Fibroblast of upper back skin (primary cell): ENCODE measurements at places on chromosomes 13 and 19.

- no peak for DNase-seq
Measured at GRCh38 chr19:49101160-49101559, 13.0 kb upstream of the LIN7B start.

GRCh38 chr13:88704600-88705275 is 1033.6 kb downstream of the SLITRK5 start:
- DNase-seq = no peak

DNA sequence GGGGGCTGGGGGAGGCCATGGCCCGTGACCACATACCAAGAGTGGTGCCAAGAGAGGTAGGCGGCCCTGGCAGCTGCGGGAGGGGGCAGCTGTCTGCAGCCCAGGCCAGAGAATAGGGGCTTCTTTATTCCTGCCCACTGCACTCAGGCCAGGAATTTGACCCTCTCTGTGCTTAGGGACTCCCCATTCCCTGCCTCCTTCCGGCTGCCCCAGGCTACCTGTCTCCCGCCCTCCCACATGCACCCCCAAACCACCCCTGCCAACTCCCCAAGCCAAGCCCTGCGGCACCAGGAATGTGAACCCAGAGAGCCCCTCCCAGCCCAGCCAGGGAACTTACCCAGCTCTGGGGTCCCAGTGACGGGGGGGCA is 687 bp downstream of the PLEKHA4 start:
- no peak for DNase-seq

GRCh38 chr19:12141405-12141736 is 1.2 kb upstream of the ZNF20 start:
- DNase-seq = no peak

GRCh38 chr13:73061473-73061872 is 2.7 kb downstream of the KLF5 start:
- no peak for DNase-seq

- peak; percentile 33 for DNase-seq
Measured at GRCh38 chr13:100178309-100178708, 89.4 kb downstream of the PCCA start.

- DNase-seq = no peak
Measured at GRCh38 chr13:21429211-21429610, 29.9 kb downstream of the ZDHHC20 start.

- no peak for DNase-seq
Measured at GRCh38 chr19:46689358-46689757, 27.6 kb downstream of the PRKD2 start.

- no peak for DNase-seq
Measured at GRCh38 chr19:30685426-30686000, 313.3 kb downstream of the ZNF536 start.

DNA sequence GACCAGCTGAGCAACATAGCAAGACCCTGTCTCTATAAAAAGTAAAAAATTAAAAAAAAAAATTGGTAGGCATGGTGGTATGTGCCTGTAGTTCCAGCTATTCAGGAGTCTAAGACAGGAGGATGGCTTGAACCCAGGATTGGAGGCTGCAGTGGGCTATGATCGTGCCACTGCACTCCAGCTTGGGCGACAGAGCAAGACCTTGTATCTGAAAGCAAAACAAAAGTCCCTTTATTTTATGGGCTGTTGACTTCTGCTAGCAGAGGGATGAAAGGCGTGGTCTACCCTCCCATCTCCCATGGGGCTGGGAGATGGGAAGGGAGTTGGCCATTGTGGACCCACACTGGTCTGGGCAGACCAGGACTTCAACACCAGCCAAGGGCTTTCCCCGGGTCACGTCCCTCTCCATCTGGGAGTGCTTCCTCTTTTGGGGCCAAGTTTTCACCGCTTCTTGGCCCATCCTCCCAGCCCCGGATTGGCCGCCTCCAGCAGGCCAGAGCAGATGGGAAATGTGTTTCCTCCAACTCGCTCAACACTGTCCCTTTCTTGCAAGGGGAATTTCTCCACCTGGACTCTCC is 2.2 kb upstream of the TNFSF9 start:
- DNase-seq = no peak

DNA sequence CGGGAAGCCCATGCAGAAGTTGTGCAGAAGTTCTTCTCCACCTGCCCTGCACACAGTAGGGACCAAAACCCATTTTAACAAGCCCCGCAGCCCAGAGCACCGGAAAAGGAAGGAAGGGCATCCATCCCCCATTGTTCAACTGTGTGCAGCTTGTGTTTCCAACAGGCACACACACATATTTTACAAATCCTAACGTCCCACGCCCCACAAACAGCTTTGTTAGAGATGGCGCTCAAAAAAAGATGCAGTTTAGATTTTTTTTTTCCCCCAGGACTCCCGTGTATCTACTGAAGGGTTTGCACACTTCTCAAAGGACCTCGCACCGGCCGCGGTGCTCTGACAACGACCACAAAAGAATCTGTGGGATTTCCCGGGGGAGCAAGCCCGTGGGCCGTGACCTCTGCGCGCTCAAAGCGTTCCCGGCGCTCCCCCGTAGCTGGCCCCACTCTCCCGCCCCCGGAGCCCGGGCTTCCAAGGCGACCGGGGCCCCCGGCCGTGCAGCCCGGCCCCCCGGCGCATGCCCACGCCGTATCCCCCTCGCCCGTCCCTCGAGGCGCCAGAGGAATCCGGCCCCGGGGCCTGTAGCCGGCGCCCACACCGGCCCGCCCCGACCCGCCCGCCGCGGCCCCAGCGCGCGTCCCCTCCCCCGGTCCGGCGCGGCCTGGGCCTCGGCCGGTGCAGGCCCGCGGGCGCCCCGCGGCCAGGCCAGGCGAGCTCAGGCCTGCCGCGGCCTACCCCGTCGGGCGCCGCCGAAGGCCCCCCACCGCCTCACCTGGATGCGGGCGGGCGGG is 523 bp downstream of the ELAVL1 start:
- DNase-seq = peak; percentile 21

- no peak for DNase-seq
Measured at GRCh38 chr13:112962911-112963625, 5.9 kb upstream of the MCF2L start.

DNA sequence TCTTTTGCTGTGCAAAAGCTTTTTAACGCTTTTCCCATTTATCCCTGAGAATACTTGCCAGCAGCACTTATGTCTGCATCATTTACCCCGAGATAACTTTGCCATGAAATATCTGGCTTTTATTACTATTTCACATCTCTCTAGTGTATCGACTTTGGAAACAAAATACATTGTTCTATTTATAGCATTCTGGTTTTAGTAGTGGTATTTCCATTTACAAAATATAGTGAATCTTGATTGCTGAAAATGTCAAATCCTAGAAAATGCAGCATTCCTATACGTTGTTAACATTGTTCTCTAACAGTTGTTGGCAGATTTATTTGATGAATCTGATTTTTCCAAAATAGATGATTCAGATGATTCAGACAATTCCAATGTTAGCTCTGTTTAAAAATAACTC is 189.3 kb upstream of the SPRY2 start:
- DNase-seq = peak; percentile 62

DNA sequence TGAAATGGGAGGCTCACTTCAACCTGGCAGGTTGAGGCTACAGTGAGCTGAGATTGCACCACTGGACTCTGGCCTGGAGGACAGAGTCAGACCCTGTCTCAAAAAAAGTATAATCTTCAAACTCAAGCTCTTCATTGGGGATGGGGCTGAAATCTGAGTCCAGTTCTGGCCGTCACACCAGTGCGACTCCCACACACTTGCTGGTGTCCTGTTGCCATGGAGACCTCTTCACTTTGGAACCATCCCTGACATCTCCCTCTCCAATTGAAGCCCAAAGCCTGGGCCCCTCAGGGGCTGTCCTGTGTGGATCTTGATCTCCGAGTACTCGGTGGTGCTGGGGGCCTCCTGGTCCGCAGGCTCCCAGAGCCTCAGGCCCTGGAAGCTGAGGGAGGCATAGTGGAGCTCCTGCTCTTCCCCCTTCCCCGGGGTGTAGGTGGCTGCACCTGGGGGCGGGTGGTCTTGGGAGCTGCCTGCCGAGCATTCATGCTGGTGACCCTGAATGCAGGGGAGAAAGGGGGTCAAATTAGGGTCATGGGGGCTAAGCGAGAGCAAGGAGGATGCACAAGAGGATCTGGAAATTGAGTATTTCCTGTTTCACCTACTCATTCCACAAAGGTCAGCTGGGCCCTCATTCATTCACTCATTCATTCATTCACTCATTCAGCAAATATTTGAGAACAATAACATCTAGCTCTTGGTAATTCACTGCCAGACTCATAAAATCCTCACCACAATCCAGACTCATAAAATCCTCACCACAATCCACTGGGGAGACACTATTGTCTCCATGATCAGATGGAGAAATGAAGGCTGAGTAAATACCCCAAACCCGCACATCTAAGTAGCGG is 11.0 kb downstream of the SIGLEC11 start:
- DNase-seq = no peak

GRCh38 chr13:98672947-98673613 is 79.4 kb downstream of the SLC15A1 start:
- peak; percentile 70 for DNase-seq

GRCh38 chr13:35524171-35524570 is 47.7 kb upstream of the MAB21L1 start:
- DNase-seq = no peak

GRCh38 chr19:49767381-49767780 is 580 bp downstream of the AP2A1 start:
- no peak for DNase-seq

DNA sequence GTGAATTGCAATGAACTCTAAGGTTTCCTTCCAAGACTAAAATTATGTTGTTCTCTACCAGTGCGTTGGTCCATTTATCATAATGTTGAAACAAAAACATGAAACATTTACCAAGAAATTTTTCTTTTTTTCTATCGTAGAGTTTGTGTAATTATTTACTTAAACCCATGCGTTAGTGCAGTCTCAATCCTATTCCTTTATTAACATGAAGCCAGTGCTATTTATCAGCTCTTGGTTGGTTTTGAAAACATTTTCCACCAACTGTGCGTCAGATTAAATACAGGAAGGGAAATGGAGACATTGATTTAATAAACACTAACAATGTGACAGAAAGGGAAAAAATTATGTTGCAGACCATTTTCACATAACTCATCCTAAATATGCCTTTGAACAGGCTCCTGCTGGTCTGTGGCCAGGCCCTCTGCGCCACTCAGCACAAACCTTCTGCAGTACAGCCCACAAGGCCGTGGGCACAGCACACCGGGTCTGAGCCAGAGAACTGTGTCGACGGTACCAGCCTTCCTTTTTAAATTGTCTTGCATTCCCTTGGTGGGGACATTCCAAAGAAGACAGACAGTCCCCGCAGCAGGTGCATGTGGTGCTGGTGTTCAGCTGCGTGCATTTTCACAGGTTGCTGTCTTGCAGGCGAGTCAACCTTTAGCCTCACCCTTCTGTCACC is 135.8 kb downstream of the SHISA2 start:
- no peak for DNase-seq

DNA sequence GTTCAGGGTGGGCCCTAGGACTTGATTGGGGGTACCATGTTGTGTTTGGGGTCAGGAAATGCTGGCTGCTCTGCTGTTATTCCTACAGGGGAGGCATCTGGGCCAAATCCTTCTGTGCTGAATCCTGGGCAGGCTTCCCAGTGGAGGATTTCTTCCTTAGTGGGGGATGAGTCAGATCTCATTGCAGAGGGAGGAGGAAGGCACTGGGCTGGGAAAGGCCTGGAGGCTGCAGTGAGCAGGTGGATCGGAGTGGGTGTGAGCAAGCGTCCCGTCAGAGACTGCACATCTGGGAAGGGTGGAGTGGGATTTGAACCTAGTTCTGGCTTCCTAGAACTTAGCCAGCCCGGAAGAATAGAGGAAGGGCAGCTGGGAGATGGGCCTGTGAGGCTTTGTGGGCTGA is 11.5 kb downstream of the CCDC124 start:
- DNase-seq = peak; percentile 76

GRCh38 chr19:45901912-45902650 is at the start of gene MYPOP:
Gene MYPOP (minus strand): TSS chr19:45902613. CDS start chr19:45901773, 840 bp downstream.
- DNase-seq = no peak
